Activated naive CD8-positive, alpha-beta T cell treated with anti-CD3 and anti-CD28 coated beads, Interleukin-2, amount 50 U/mL, for 24 hours (primary cell): ENCODE measurements at places on chromosomes 12 and 14.

- no peaks in the 10 kb centered on the region for H3K27me3 ChIP-seq
- H3K4me3 ChIP-seq, result peak overlapping the region; percentile 85
- peak overlapping the region; percentile 87 for H3K27ac ChIP-seq
- H3K36me3 ChIP-seq, result peaks cover 2% of the 10 kb centered on the region
Measured at GRCh38 chr14:34461334-34462131, 507 bp downstream of the SPTSSA start.

GRCh38 chr12:8697120-8697475 is 693 bp upstream of the RIMKLB start:
- H3K27ac ChIP-seq, result peak overlapping the region; percentile 73
- H3K36me3 ChIP-seq, result peaks cover 3% of the 10 kb centered on the region

- DNase-seq, result no peak
- no peak overlapping the region for H3K27ac ChIP-seq
- H3K4me3 ChIP-seq, result no peak overlapping the region
- no peaks in the 10 kb centered on the region for H3K27me3 ChIP-seq
- H3K36me3 ChIP-seq, result peaks cover 2% of the 10 kb centered on the region
Measured at GRCh38 chr12:67370979-67371378, 101.8 kb downstream of the CAND1 start.

DNA sequence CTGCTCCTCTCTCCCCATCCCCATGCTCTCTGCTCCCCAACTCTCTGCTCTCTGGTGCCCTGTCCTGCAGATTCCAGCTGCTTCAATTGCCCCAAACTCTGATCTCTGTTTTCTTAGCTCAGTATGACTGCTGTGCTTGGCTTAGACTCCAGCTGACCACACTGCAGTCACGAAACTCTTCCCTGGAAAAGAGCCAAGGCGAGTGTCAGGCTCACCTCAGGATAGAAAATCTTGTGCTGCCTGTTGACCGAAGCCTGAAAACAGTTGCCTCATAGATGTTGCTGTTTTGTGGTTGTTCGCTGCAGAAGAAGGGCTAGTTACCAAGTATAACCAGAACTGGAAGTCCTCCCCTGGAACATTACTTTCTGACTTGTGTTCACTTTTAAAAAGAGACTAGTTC is 6.7 kb upstream of the STON2 start:
- no peak overlapping the region for H3K27ac ChIP-seq
- no peak for DNase-seq
- H3K27me3 ChIP-seq, result peaks cover 24% of the 10 kb centered on the region
- H3K4me1 ChIP-seq, result peaks cover 3% of the 10 kb centered on the region
- H3K4me3 ChIP-seq, result no peak overlapping the region

GRCh38 chr12:66072135-66072534 is 58.4 kb downstream of the LLPH start:
- no peaks in the 10 kb centered on the region for H3K36me3 ChIP-seq
- H3K27me3 ChIP-seq, result peaks cover 10% of the 10 kb centered on the region

DNA sequence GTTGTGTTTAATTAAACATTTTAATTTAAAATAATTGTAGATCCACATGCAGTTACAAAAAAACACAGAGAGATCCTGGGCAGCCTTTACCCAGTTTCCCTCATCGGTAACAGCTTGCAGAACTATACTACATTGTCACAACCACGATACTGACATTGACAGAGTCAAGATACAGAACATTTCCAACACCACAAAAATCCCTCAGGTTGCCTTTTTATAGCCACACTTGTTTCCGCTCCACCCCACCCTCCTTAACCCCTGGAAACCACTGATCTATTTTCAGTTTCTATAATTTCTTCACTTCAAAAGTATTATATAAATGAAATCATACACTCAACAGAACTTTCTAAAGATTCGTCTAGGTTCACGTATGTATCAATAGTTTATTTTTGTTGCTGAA is 458.8 kb upstream of the SOX5 start:
- no peak overlapping the region for H3K4me3 ChIP-seq
- DNase-seq, result no peak
- H3K27ac ChIP-seq, result no peak overlapping the region
- peaks cover 17% of the 10 kb centered on the region for H3K4me1 ChIP-seq

- no peaks in the 10 kb centered on the region for H3K36me3 ChIP-seq
- no peak for DNase-seq
- no peaks in the 10 kb centered on the region for H3K4me1 ChIP-seq
- H3K27ac ChIP-seq, result no peak overlapping the region
Measured at GRCh38 chr12:67909091-67909531, 80.1 kb upstream of the IFNG-AS1 start.

- no peaks in the 10 kb centered on the region for H3K27me3 ChIP-seq
- no peaks in the 10 kb centered on the region for H3K4me1 ChIP-seq
- no peak for DNase-seq
- H3K4me3 ChIP-seq, result no peak overlapping the region
Measured at GRCh38 chr14:27181333-27181732, 583.5 kb upstream of the NOVA1 start.

- DNase-seq, result no peak
- peaks cover 33% of the 10 kb centered on the region for H3K27me3 ChIP-seq
- peak overlapping the region; percentile 63 for H3K27ac ChIP-seq
- no peaks in the 10 kb centered on the region for H3K36me3 ChIP-seq
Measured at GRCh38 chr12:75877763-75878621, 153.6 kb downstream of the PHLDA1 start.

DNA sequence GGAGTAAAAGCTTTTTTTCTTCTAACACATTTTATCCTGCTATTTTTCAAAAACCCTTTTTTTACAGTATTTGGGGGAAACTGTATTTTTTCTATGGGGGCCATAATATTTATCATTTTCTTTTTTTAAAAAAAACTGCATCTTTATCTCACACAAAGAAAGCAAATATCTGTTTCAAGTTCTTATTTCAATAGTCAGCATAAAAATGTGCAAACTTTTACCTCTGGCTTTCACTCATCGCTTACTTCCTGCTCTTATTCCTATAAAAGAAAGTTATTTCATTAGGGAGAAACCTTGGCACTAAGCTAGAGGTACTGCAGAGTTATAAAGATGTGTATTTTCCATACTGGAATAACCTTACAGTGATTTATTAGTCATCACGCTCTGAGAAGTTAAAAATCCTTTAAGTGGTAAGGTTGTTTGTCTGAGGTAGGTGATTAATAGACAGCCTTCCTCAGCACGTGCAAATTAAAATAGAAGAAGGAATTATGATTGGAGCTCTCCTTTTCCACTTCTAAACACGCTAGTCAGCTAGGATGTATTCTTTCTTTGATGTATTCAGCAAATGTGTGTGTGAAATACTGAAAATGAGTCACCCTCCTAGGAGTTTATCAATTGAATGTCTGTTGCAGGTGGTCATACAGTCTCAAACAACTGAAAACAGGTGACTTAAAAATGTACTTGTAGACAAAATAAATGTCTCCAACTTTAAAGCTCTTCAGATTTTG is 461.0 kb downstream of the GXYLT1 start:
- H3K27ac ChIP-seq, result no peak overlapping the region
- H3K4me3 ChIP-seq, result no peak overlapping the region
- H3K36me3 ChIP-seq, result no peaks in the 10 kb centered on the region
- H3K4me1 ChIP-seq, result no peaks in the 10 kb centered on the region

DNA sequence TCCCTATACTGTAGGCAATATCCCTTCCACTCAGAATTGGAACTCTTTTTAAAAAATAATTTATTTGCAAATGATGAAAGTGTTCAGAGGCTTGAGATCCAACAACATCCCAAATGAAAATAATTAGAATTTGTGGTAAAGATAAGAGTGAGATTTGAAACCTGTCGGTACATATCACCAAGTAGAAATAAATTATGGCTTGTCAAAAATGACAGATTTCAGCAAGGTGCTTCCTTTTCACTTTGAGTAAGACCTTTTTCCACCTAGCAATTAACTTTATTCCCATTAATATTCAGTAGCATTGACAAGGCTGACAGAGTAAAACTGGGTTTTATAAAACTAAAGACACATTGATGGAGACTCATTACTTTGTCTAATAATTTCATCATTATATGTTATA is 107.7 kb upstream of the PRKD1 start:
- H3K4me3 ChIP-seq, result no peak overlapping the region
- H3K4me1 ChIP-seq, result no peaks in the 10 kb centered on the region
- H3K27ac ChIP-seq, result no peak overlapping the region
- H3K36me3 ChIP-seq, result no peaks in the 10 kb centered on the region

- peaks cover 6% of the 10 kb centered on the region for H3K27me3 ChIP-seq
- H3K27ac ChIP-seq, result no peak overlapping the region
- peaks cover 9% of the 10 kb centered on the region for H3K4me1 ChIP-seq
Measured at GRCh38 chr12:22101749-22102243, 55.8 kb downstream of the CMAS start.

DNA sequence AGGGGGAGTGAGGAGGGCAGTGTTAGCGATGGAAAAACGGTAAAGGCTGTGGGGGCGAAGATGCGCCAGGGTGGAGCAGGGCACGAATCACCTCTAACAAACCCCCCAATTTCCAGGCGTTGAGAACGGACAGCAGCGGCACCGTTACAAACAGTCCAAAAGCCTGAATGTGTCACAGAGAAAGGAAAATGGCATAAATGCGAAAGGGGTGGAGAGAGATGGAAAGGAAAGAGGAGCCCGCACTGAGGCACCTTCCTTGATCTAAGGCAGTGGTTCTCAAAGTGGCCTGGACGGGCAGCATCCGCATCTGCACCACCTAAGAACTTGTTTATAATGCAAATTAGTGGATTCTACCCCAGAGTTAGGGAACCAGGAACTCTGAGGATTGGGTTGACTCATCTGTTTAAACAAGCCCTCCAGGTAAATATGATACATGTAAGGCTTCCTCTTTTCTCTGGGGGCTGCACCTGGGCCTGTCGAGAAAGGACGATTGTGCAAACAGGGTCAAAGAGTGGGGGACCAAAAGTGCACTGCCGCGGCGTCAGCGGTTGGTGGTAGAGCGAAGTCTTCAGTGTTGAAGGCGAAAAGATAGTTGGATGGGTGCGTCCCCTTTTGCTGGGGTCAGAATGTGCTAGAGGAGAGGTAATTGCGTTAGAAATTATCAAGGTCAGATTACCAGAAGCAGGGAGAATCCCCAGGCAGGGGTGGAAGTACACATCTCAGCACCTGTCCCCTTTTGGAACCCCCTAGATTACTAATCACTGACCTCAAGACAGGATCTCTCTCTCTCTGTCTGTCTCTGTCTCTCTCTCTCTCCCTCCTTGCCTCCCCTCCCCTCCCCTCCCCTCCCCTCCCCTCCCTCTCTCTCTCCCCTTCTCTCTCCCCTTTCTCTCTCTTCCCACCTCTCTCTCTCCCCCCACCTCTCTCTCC is 1.3 kb upstream of the KCNH5 start:
- no peaks in the 10 kb centered on the region for H3K4me1 ChIP-seq
- no peak overlapping the region for H3K27ac ChIP-seq
- DNase-seq, result no peak

GRCh38 chr14:25929881-25930615 is 667.8 kb downstream of the NOVA1 start:
- no peak overlapping the region for H3K4me3 ChIP-seq
- no peaks in the 10 kb centered on the region for H3K27me3 ChIP-seq
- no peak for DNase-seq
- no peak overlapping the region for H3K27ac ChIP-seq
- H3K36me3 ChIP-seq, result no peaks in the 10 kb centered on the region

DNA sequence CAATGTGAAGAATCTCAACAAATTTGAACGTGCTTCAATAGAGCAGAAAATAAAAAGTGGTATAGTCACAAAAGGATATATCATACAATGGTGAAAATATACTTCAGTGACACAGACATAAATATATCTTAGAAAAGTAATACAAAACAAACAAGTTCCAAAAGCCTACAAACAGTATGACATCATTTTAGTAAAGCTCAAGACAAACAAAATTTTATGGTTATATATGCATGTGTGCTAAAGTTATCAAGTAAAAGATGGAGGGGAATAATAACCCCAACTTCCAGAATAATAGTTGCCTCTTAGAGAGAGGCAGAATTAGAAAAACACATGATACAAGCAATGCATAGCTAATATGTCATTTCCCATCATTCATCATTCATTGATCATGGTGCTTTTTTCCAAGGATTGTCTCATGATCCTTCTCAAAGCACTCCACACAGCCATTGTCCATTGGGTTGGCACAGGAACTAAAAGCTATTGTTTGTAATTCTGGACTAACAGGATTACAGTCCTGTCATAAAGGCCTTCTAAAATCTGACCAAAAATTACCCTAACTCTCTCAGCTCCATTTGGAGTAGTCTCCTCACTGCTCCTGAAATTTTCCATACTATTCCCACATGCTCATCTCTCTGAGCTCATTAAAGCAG is 59.5 kb downstream of the IFNG-AS1 start:
- no peak overlapping the region for H3K27ac ChIP-seq
- no peak for DNase-seq
- H3K36me3 ChIP-seq, result no peaks in the 10 kb centered on the region
- peaks cover under 1% of the 10 kb centered on the region for H3K4me1 ChIP-seq

GRCh38 chr12:57235017-57235727 is 5.7 kb downstream of the SHMT2 start:
- peaks cover 23% of the 10 kb centered on the region for H3K27me3 ChIP-seq
- no peak overlapping the region for H3K4me3 ChIP-seq
- DNase-seq, result no peak
- peak overlapping the region; percentile 27 for H3K27ac ChIP-seq

DNA sequence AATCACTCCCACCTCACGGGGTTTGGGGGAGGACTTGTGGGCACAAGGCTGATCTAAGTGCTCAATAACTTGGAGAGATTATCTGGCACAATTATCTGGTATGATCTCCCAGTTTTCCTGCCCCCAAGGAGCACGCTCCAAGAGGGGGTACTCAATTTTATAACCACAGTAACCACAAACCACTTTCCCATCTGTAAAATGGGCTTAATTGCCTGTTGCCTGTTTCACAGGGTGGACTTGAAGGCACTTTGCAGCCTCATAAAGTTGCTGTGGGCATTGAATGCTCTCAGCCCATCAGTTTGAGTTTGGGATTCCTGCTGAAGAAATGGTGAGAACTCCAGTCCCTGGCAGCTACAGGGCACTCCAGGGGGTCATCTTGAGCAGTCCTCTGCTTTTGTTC is 4.4 kb downstream of the SLC8B1 start:
- no peak overlapping the region for H3K27ac ChIP-seq
- H3K27me3 ChIP-seq, result no peaks in the 10 kb centered on the region
- no peak overlapping the region for H3K4me3 ChIP-seq
- peaks cover 18% of the 10 kb centered on the region for H3K36me3 ChIP-seq

GRCh38 chr12:57231276-57232021 is 1.9 kb downstream of the SHMT2 start:
- peaks cover 49% of the 10 kb centered on the region for H3K36me3 ChIP-seq
- no peak for DNase-seq
- peak overlapping the region; percentile 96 for H3K4me3 ChIP-seq
- peak overlapping the region; percentile 98 for H3K27ac ChIP-seq

GRCh38 chr14:20487396-20487725 is 18.0 kb upstream of the RNASE10 start:
- no peak for DNase-seq
- H3K36me3 ChIP-seq, result no peaks in the 10 kb centered on the region
- no peak overlapping the region for H3K4me3 ChIP-seq
- H3K27ac ChIP-seq, result no peak overlapping the region
- H3K27me3 ChIP-seq, result no peaks in the 10 kb centered on the region

GRCh38 chr12:24937553-24938244 is 11.2 kb downstream of the BCAT1 start:
- H3K27me3 ChIP-seq, result peaks cover 5% of the 10 kb centered on the region
- H3K27ac ChIP-seq, result no peak overlapping the region
- no peak for DNase-seq
- H3K4me3 ChIP-seq, result no peak overlapping the region

GRCh38 chr12:4221258-4221620 is 52.3 kb upstream of the CCND2 start:
- no peak for DNase-seq
- no peaks in the 10 kb centered on the region for H3K36me3 ChIP-seq
- no peak overlapping the region for H3K4me3 ChIP-seq
- H3K27me3 ChIP-seq, result peaks cover 1% of the 10 kb centered on the region
- peaks cover 34% of the 10 kb centered on the region for H3K4me1 ChIP-seq

- H3K36me3 ChIP-seq, result no peaks in the 10 kb centered on the region
- H3K4me1 ChIP-seq, result peaks cover 8% of the 10 kb centered on the region
- no peak overlapping the region for H3K4me3 ChIP-seq
- DNase-seq, result peak; percentile 8
Measured at GRCh38 chr12:8590842-8591545, 21.7 kb downstream of the AICDA start.
